Stimulated activated CD4-positive, alpha-beta T cell treated with anti-CD3 and anti-CD28 coated beads, Interleukin-12 subunit alpha, Interleukin-12 subunit beta, amount 100 ng/mL, for 4 hours (primary cell): ENCODE measurements at places on chromosomes 7 and 10.

DNA sequence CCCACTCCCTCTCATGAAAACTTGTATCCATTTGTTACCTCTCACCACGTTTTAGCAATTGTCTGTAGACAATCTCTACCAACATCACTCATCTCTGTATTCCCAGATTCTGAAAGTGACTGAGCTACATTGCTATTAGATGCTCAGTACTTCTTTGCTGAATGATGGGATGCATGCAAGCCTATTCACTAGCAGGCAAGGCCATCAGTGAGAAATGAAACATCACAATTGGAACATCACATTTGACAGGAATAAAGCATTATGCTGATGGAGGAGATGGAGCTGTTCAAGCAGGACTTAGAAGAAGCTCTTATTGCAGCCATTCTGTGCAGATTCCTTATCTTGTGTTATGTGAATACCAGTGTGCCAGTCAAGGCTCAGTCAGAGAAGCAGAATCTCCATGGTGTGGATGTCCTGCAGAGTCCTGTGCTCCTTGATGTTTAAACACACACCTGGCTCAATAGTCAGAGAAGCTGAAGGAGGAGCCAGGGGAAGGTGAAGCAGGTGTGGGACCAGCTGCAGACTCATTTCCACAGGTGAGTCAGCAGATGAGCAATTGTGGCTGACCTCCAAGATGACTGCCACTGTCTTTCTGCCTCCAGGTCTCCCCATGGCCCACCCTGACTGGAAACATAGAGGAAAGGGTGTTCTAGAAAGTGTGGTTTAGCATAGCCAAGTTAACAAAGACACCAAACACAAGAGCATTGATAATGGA lies 965.5 kb downstream of the GRID1 start:
- DNase-seq, result no peak

DNA sequence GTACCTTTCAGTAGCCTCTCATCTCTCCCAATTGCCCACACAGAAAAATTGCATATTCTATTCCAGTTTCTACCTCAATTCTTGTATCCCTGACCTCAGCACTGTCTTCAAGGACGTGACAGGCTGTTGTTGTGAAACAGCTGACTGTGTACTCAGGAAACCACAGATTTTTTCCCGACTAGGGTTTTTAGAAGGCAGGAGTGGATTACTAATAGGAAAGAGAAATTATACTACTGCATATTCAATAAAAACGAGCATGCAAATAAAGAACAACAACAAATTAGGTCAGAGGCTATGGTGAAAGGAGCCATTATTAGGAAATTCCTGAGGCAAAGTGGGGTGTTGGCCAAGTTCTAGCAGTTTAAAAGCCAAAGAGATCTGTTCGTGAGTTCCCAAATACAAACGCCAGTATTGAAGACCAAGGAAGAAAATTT lies 93.4 kb downstream of the DOCK4 start:
- DNase-seq, result no peak

GRCh38 chr10:123642293-123642692 lies 23.9 kb upstream of the GPR26 start:
- no peak for DNase-seq

- no peak for DNase-seq
Observed at GRCh38 chr7:39238234-39238869, 260.6 kb downstream of the POU6F2 start.

GRCh38 chr7:105876964-105877601 lies 684 bp upstream of the ATXN7L1 start:
- no peak for DNase-seq

- DNase-seq, result no peak
Observed at GRCh38 chr7:49481075-49481474, 292.4 kb upstream of the VWC2 start.

DNA sequence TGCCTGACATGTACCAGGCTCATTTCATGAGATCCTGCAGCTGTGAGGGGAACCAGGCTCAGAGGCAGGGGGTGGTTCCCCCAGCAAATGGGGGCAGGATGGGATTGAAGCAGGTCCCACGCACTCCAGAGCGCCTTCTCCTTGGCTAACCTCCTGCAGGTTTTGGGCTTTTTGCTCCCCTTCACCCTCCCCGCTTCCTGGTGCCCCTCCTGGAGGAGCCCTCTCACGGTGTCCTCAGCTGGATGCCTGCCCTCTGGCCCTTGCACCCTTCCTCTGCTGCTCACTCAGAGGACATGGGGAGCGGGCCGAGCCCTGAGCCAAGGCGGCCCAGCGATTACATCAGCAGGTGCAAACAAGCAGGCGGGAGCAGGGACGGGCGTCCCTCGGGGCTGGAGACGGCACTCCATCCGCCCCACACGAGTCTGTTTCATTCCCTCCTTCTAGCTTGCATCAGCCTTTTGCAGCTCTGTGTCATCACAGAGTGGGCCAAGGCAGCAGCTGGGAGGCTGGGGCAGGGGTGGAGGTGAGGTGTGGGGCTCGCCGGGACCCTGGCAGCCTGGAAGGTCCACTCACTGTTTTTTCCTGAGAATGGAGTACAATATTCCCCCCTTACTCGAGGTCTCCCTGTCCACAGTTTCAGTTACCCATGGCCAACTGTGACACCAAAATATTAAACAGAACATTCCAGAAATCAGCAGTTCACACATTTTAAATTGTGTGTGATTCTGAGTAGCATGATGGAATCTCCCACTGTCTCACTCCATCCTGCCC lies 52.7 kb upstream of the SLC29A3 start:
- DNase-seq, result no peak

GRCh38 chr7:97003262-97004246 lies 1.8 kb upstream of the DLX6 start:
- DNase-seq, result no peak

DNA sequence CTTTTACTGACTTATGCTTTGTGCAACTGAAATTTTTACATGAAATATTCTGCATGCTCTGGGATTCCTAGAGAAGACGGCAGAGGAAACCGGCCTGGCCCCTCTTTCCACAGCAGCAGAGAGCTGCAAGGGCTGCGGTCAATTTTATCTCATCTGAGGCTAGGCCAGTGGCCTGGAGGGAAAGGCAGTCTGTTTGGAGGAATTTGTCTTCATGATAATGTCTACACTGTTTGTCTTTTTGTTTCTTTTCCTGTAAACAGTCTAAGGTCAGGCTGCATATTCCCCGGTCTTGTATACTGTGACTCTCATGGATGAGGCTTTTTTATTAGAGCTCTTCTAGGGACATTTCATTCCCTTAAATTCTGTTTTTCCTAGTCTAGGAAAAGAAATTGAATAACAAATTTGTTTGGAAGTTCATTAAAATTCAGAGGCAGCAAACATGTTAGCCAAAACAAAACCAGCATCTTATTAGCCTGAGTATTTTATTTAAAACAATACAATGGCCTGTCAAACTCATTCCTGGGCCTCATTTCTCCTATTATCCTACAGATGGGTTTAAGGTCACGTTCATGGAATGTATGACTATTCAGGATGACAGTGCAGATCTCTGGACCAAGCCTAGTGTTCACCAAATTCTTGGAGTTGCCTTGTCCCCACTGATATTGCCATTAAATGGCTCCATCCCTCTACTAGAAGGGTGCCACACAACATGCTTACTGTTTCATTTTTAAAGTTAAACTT lies 26.4 kb downstream of the LAMB4 start:
- DNase-seq, result no peak

DNA sequence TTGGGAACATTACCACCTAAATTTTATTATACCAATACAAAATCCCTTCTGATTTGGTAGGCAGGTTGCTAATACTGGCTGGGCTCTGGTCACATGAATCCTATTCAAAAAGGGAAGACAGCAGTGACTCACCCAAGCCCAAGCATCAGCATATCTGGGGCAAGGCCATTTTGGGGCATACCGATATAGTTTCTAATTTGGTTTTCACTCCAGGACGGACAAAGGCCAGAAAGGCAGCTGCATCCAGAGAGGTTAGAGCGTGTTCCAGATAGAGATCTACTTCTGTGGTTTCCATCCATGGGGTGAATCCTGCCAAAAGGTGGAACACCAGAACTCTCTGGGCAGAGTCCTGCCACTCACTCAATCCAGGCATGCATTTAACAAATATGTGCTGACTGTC lies 335.8 kb downstream of the ELMO1 start:
- DNase-seq, result no peak

GRCh38 chr10:85420501-85421191 lies 945.9 kb downstream of the GRID1 start:
- DNase-seq, result no peak

DNA sequence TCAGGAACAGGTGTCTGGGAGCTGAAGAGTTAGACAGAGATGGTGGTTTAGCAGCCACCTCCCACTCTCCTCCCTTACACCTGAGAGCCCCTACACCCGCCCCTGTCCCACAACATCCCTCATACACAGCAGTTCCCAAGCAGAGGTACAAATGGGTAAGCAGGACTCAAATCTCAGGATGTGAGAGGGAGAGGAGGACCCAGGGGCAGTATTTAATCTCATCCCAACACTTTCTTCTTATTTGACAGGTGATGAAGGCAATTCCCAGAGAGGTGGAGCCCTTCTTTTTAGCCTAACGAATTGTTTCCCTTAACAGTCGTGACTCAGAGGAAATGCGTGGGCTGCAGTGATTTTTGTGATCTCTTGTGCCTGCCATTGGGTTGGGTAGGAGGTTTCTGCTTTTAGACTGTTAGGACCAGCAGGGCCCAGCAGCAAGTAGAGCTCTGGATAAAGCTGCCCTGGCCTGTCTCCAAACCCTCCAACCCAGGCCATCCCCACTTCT lies 191.3 kb downstream of the HECW1 start:
- peak; percentile 52 for DNase-seq

GRCh38 chr7:18498341-18498740 lies 2.8 kb downstream of the HDAC9 start:
- DNase-seq, result no peak

- no peak for DNase-seq
Observed at GRCh38 chr7:24968165-24968564, 11.8 kb downstream of the OSBPL3 start.

GRCh38 chr10:90919683-90920574 lies 958 bp downstream of the ANKRD1 start:
- DNase-seq, result no peak

- no peak for DNase-seq
Observed at GRCh38 chr7:121499624-121500023, 103.5 kb upstream of the FAM3C start.

DNA sequence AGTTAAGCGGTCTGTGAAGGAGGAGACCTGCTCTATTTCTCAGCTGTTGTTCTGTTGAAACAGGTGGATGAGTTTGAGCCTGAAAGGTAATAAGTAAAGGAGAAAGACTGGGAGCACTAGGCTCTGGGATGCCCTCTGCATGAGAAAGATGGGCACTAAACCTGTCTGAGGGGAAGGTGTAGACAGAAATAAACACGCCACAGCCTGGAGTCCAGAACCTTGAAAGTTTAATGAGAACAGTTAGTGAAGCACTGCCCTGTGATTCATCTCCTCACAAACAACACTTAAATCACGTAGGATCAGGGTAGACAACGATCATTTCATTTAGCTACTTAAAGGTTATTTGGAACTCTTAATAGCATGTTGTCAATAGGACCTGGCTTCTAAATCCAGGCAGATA lies 193.1 kb downstream of the PHTF2 start:
- no peak for DNase-seq

- no peak for DNase-seq
Observed at GRCh38 chr10:101063050-101063525, 1.3 kb downstream of the KAZALD1 start.

GRCh38 chr10:121414366-121415062 lies 183.7 kb downstream of the FGFR2 start:
- no peak for DNase-seq

DNA sequence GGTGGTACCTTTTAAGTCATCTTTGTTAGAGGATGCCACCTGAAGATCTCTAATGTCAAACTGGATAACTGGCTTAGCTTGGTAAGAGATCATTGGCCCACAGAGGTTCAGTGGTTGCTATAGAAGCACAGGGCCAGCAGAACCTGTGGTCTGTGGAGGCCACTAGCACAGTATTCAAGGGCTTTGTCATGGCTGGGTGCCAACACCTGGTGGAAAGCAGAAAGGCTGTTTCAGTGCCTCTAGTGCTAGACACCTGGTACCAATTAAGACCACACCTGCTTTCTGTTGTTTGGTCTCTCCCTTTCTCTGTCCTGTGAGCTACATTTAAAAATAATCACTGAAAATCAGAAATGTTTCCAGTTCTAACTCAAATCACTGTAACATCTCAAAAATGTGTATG lies 10.0 kb upstream of the PCGF5 start:
- DNase-seq, result no peak

DNA sequence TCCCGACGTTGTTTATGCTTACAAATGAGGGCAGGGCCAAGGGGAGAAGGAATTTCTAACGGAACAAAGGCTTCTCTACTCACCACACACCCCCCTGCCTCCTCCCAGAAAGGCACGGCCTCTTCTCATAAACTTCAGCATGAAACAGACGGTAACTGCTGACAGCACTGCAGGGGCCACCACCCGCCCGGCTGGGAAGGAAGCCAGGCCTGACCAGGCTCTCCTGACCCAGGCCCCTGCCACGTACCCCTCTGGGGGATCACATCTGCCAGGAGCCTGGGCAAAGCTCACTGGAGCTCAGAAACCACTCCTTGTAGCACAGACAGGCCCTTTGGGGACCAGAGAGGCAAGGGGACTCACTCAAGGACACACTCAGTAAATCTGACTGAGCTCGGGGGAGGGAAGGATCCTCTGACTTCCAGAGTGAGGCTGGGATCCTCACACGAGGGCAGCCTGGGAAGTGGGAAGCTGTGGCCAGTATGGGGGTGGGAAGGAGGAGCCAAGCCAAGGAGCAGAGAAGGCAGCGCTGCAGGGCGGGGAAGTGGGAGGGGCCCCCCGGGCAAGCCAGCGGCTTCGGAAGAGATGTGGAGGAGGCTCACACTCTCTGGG lies 46.1 kb downstream of the ZCCHC24 start:
- DNase-seq, result no peak

GRCh38 chr7:18570890-18571478 lies 75.4 kb downstream of the HDAC9 start:
- no peak for DNase-seq

- DNase-seq, result no peak
Observed at GRCh38 chr10:102010961-102011360, 45.0 kb downstream of the ARMH3 start.

GRCh38 chr10:48749254-48749787 lies 64.6 kb downstream of the WDFY4 start:
- DNase-seq, result no peak

GRCh38 chr10:32958085-32959005 lies at the start of gene ITGB1:
Gene ITGB1 (minus strand): TSS chr10:32958230. CDS start chr10:32935558, 22,672 bp downstream.
- DNase-seq, result peak; percentile 86

- DNase-seq, result no peak
Observed at GRCh38 chr10:13722747-13723653, 136.2 kb downstream of the PRPF18 start.

DNA sequence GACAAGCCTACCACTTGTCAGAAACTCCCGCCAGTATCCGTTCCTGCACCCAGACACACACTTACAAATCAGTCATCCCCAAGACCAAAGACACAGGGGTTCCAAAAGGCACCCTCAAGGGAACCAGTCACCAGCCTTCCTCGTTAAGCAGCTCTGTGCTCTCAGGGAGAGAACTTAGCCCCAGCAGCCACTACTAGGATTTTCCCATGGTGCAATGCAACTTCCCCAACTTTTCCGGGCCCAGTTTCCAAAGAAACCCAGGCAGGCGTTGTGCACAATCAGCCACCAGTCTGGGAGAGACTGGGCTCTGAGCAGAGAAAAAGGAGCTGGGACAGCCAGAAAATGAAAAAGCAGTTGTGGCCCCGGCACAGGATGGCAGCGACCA lies 1.2 kb downstream of the DLG5 start:
- no peak for DNase-seq
